ENCODE measurements at places on chromosomes 12 and 14.

DNA sequence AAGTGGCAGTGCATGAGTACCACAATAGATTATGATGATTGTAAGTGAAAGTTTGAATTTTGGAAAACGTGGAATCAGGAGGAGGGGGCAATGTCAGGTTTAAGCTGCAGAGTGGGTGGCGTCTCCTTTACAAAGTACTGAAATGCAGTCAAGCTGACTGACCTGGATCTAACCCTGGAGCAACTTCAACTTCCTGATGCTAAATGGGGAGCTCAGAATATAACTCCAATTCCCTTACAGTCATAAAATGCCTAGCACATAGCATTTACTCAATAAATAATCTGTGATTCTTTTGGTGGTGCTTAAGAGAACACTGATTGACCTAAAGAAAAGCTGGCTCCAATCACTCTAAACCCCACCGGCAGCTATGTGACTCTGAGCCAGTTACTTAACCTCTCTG, 38.5 kb downstream of the CCDC60 start:
- DNase-seq, result no peak

DNA sequence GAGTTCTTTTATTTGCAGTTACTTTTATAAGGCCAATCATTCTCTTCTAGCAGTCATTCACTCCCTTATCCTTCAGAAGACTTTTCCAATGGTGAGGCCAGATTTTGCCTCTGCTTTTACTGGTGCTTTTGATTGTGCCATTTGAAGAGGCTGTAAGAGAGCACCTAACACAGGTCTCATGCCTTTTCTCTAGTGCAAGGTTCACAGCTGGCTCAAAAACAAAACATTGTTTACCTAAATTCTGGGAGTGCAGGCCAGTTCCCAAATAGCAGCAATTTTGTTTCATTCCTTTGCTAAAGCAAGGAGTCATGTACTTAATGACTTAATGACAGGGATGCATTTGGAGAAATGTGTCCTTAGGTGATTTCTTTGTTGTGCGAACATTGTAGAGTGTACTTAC, 192.0 kb downstream of the SYT10 start:
- no peak for DNase-seq

GRCh38 chr12:11969437-11970154, 101.1 kb upstream of the BCL2L14 start:
- DNase-seq, result no peak

- no peak for DNase-seq
These were observed 6.2 kb downstream of the LRCOL1 start for GRCh38 chr12:132604151-132604618.

DNA sequence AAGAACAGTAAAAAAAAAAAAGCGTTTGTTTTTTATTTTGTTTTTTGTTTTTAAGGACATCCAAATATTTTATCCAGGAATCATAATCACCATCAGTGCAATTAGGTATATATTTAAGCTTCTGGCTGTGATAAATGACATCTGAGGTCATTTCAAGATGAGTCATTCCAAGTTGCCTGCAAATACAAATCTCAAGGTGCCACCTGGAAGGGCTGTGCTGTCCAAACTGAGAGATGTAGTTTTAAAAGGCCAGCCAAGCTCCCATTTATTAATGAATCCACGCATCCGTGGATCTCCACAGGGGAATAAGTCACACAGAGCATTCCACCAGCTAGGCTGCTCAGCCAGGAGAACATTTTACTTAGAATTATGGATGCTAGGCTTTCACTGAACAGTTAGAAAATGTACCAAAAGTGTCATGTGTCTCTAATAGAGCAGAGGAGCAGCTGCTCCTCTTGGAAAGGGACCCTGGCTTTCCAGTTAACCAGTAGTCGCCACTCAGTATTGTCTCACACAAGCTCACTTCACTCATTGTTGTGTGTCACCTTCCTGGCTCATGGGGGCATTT, 1151.4 kb upstream of the TMEM132C start:
- DNase-seq, result no peak

DNA sequence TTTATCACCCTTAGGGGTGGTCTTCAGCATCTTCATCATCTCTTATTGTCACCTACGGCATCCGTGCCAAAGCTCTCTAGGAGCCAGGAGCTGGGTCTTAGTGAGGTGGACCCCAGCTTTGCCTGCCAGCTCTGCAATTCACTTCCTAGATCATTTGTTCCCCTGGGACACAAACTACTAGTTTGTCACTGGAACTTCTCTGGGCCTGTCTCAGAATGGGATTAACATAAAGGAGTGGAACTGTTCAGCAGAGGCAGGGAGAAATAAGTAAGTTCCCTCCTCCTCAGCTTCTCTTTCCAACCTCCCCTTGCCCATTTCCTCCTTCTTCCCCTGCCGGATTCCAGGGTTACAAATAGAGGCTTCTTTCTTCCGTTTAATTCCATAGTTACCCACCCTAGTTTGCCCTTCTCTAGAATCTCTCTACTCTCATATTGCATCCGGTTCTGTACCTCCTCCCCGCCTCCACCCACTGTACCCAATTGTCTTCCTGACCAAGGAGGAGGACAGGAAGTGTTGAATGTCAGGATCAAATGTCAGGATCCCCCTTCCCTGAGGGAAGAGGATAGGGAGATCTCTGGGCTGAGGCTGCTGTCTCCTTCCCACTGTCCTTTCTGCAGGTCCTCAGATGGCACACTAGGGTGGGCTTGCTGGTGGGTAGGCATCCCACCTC, 25.0 kb downstream of the LARP4 start:
- no peak for DNase-seq

DNA sequence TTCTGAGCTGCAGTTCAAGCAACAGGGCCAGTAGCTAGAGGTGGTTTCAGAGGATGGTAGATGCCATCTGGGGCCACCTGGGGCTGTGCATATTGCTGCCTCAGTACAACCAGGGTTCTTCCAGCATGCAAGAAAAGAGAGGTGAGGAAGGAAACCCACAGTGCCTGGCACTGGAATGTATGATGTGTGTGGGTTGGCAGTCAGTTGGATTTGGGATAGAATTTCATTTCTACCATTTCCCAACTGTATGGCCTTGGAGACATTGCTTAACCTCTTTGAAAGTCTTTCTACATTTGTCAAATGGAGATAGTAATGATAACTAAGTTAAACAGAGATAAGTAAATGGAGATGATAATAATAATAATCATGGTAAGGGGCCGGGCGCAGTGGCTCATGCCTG, 10.2 kb upstream of the LRRC10 start:
- DNase-seq, result no peak

- no peak for DNase-seq
These were observed 499.2 kb upstream of the ATP2B1 start for GRCh38 chr12:90207799-90208198.

DNA sequence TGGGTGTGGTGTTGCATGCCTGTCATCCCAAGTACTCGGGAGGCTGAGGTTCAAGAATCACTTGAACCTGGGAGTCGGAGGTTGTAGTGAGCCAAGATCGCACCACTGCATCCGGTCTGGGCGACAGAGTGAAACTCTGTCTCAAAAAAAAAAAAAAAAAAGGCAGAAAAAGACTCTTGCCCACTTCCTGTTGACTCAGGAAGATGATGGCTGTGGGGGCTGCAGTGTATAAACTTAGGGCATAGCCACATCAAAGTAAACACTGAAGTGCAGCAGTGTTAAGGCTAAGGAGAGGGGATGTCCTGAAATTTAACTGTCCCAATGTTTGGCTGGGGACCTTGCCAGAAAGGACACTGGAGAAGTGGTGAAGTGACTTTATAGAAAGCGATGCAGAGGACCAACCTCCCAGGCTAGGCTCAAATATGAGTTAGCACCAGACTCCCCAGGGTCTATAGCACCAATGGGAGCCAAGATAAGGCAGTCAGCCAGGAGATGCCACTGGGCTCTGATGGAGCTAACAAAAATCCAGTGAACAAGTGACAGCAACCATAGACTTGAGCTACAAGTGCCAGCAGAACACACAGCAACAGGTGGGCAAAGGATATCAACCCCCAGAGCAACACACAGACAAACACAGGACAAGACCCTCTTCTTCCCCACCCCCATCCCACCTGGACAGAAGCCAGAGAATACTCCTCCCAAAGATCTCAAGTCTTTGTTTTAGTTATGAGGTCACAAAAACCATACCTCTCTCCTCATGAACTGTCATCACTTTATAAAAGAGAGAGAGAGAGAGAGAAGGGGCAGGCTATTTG, 28.0 kb downstream of the NELL2 start:
- DNase-seq, result no peak

GRCh38 chr14:52954346-52955214, 3.7 kb upstream of the FERMT2 start:
- DNase-seq, result no peak

DNA sequence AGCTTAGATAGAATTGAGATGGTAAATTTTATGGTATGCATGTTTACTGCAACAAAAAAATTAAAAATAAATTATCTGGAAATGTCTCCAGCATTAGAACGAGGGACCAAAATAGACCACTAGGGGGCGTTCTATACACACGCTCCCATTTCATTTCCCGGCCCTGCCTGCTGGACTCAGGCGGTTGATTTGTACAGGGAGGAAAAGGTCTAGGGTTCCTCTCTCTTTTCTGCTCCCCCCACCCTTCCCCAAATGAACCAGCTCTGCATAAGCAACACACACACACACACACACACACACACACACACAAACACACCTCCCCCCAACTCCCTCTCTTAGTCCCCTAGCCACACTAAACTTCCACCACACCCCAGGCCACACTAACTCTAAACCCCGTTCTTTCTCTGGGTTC, 7.8 kb upstream of the DTX1 start:
- DNase-seq, result peak; percentile 65
